Nucleus accumbens (tissue), 56 donors: ENCODE measurements at places on chromosomes 11 and 22.

GRCh38 chr11:28400331-28401100, 292.3 kb downstream of the METTL15 start:
- no peak for DNase-seq

- DNase-seq = no peak
Observed at GRCh38 chr11:106998116-106998915, 20.0 kb downstream of the GUCY1A2 start.

DNA sequence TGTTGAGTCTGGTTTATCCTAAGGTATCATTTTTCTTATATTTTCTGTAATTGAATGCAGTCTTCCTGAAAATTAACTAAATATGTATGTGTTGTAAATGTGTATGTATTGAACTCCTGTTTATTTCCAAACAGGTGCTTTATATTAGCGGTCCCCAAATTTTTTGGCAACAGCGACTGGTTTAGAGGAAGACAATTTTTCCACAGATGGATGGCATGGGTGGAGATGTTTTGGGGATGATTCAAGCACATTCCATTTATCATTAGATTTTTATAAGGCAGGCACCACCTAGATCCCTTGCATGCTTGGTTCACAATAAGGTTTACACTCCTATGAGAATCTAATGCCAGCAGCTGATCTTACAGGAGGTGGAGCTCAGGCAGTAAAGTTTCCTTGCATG, 210.5 kb upstream of the ANO3 start:
- no peak for DNase-seq

- no peak for DNase-seq
Observed at GRCh38 chr11:121417055-121417551, 35.0 kb upstream of the SORL1 start.

- DNase-seq = no peak
Observed at GRCh38 chr11:27475622-27476021, 3.0 kb upstream of the LGR4 start.

DNA sequence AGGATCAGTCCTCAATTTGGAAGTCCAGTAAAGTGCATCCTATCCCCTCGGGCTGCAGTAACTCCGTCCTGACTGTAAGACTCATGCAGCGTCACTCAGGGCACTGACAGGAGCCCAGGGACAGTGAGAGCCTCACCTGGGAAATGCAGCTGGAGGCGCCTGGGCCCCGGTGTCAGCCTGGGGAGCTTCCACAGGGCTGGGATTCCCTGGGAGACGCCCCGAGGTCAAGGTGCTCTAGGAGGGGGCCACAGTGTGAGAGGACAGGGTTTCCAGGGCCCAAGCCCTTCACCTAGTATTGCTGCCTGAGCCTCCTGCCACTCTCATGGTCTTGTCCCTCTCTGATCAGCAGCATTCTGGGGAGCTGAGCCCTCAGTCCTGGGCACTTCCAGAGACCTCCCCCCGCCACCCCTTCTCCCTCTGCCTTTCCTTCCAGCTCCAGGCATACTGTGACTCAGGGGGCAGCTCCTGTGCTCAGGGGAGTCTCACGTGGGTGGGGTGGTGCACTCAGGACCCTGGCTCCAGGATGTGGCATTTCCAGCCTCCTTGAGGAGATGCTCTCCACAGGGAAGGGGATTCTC, 99.1 kb upstream of the IGLL5 start:
- DNase-seq = no peak

GRCh38 chr11:122521626-122522025, 133.9 kb upstream of the UBASH3B start:
- DNase-seq = no peak

DNA sequence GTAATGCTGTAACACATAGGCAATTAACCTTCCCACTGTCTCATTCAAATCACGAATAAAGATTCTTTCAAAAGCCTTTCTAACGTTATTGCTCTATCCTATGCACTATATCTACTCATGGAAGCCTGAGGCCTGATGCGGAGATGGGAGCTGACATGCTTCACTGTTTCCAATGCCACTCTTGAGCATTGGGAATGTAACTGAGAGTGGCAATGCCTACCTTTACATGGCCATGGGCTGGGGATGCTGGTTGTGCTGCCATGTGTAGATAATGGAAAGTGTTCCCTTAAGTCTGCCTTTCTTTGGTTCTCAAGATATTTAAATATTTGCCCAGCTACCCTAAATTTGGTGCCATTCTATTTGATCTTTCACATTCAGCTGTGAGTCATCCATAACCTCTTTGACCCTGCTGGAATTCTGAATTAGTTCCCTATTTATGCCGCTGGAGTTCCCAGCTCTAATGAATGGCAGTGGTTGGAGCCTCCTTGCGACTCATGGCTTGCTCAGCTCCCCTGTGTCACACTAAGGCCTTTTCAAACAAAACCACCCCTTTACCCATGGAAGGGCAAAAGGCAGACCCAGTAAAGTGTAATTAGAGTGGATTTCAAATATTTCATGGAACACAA, 21.4 kb upstream of the DKK3 start:
- DNase-seq = no peak

- peak; percentile 83 for DNase-seq
Observed at GRCh38 chr22:46352691-46353386, 17.3 kb downstream of the TRMU start.

DNA sequence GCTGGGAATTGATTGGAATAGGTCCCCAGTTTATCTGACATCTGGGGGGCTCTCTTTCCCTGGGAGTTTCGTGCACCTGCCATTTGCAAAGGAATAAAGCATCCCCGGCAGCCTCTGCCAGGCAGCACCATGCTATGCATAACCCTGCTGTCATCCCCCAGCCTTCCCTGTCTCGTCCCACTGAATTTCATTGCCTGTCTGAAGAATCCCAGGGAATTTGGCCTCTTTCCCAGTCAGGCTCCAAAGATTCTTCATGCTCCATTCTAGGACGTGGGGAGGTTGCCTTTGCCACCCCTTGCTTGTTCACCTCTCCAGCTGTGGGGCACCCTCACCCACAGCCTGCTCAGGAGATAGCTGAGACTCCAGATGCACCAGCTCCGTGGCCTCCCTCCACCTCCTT, 195.1 kb upstream of the TBCEL start:
- DNase-seq = no peak

DNA sequence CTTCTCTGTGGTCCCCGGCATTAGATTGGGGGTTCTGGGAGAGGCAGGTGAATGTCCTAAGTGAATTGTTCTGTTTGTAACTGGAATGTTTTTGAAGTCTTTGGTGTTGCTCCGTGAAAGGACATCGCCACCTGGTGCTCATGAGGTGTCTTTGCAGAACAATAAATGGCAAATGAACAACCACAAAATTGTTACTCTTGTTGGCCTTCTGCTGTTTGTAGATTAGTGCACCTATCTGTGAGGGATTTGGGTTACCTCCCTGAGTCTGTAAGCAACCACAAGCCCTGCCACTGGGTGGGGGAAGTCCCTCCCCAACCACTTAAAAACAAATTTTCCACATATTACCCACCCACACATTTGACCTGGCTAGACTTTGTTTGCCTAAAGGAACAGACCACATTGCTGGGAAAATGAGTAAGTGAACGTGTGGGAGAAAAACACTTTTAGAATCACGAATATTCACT, 4.7 kb downstream of the MPEG1 start:
- DNase-seq = no peak

DNA sequence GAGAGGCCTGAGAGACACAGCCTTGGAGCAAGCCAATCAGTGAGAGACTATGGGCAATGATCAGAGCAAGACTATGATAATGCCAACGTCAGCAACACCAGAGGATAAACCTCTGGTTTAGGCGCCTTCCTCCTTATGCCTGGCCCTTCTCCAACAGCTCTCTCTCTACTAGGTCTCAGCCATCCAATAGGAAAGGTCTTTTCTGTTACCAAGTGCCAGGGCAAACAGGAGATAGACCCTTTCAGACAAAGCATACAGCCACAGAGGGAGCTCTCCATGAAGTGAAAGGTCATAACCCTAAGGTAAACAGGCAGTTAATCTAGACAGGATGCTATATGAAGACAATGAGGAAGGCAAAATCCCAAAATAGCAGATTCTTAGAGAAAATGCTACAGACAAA, 9.5 kb downstream of the STK33 start:
- no peak for DNase-seq

- no peak for DNase-seq
Observed at GRCh38 chr11:11985016-11985715, 23.3 kb downstream of the DKK3 start.

DNA sequence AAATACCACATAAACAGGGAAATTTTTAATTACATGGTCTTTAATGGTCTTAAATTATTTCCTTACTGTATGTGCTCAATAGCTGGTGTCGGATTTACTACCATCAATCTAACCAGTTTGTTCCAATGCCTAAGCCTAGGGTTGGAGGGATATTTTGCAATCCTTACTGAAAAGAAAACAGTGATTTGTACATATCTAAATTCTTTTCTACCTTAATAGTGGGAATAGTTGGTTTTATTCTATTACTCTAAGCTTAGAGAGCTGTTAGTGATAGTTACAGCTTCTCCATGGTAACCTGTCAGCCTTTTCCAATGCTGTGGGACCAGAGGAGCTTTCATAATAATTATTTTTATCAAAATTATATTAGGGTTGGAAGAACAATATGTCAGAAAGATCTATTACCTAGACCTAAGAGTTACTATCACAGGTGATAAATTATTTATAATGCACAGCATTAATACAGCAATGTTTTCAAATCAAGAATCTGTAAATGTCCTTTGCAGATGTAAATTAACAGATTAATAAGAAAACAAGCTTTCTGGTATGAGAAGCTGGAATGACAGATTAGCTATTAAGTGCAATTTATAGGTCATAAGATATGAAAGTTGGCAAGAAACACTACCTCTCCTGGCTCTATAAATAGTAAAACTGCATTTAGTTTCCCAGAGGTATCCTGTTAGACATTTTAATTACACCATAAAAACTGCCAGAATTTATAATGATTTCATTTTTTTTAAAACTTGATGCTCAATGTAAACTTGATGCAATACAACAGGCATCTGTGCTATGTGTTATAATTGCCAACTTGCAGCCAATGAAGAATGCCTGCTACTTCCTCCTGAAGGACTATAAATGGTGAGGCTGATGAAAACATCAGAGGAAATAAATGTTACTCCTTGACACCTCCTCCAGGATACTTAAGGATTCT, 262.0 kb upstream of the PITPNB start:
- no peak for DNase-seq
